T-helper 2 cell treated with Interferon-gamma antibody and Interleukin-4, amounts not matched to agents 5 μg/mL and 100 μg/mL, for 36 hours (primary cell): ENCODE measurements at places on chromosomes 6 and 20.

DNA sequence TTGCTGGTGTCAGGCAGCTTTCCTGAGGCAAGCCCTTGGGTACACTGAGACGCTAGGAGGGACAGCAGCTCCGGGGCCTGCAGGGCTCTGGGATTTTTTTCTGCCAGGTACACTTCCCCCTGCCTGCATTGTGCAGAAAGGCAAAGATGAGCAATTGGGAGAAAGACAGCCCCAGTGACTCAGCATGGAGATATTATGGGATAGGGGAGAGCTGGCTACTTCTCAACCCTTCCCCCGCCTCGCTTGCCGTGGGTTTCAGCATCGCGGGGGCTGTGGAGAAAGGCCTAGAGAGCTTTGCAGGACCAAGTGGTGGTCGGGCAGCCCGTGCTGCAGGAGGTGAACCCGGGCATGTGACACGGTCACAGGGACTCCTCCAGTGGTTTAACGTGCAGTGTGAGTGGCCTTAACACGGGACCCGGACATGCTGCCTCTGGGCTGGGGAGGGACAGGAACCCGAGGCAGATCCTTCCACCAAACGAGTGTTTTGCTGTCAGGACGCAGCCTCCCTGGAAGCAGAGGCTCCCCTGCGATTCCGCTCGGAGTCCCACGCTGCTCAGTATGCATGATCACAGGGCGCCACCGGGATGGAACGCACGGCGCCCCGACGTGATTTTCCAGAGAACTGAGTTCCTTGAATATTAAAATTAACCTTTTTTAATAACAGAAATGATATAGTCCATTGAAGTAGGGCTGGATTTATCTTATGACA, 139.9 kb downstream of the CDH4 start:
- no peak for DNase-seq

- DNase-seq: no peak
Measured at GRCh38 chr6:160252073-160252813, 6.4 kb downstream of the SLC22A2 start.

DNA sequence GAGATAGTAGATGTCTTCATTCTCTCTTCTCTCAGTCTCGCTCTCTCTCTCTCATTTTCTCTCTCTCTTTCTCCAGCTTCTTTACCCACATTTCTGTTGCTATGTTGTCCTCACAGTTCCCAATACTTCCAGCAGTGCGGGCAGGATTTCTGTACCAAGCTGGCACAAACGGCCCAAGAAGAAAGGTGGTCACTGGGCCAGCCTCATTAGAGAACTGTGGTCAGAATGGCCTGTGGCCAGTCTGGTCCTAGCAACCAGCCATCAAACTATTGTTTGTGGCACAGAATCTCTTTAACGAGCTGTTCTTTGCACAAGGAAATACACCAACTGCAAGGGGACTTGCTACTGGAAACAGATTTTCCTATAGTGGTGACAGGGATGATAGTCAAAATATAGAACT, 81.3 kb downstream of the SEL1L2 start:
- DNase-seq: no peak

- DNase-seq: no peak
Measured at GRCh38 chr6:137879885-137880745, 13.1 kb downstream of the TNFAIP3 start.

- no peak for DNase-seq
Measured at GRCh38 chr6:25219216-25219916, 59.8 kb upstream of the CARMIL1 start.

DNA sequence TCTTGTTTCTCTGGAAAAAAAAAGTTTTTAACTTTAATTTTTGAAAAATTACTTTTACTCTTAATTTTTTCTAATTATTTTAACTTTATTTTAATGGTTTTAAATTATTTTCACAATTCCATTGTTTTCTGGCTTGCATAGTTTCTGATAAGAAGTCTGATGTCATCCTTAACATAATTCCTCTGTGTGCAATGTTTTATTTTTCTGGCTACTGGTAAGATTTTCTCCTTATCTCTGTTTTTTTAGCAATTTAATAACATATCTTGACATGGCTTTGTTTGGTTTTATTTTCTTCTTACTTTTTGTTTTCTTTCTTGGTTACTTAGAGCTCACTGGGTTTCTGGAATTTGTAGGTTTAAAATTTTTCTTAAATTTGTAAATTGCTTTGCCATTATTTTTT, 114.8 kb downstream of the TBXT start:
- no peak for DNase-seq

- DNase-seq: no peak
Measured at GRCh38 chr6:28725890-28726348, 197.9 kb downstream of the TRIM27 start.

GRCh38 chr20:57004416-57004815, 262.0 kb downstream of the BMP7 start:
- DNase-seq: no peak

- DNase-seq: no peak
Measured at GRCh38 chr6:122422614-122423267, 23.3 kb downstream of the HSF2 start.

GRCh38 chr6:13063300-13063918, 264.9 kb downstream of the TBC1D7 start:
- DNase-seq: no peak

DNA sequence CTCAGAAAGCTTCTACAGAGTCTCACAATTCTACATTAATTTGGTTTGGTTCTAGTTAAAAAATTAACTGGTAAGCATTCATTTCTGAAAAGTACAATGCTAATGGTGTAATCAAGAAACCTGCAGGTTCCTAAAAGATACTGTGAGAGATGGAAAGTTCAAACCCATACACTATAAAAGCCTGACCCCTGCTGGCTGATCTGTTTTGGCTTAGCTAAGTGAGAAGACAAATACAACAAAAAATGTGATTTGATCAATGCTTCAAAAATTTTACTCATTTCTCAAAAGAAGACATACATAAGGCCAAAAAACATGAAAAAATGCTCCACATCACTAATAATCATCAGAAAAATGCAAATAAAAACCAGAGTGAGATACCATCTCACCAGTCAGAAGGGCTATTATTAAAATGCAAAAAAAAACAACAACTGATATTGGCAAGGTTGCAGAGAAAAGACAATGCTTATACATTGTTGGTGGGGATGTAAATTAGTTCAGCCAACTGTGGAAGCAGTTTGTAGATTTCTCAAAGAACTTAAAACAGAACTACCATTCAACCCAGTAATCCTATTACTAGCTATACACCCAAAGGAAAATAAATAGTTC, 102.8 kb downstream of the MOXD1 start:
- no peak for DNase-seq

DNA sequence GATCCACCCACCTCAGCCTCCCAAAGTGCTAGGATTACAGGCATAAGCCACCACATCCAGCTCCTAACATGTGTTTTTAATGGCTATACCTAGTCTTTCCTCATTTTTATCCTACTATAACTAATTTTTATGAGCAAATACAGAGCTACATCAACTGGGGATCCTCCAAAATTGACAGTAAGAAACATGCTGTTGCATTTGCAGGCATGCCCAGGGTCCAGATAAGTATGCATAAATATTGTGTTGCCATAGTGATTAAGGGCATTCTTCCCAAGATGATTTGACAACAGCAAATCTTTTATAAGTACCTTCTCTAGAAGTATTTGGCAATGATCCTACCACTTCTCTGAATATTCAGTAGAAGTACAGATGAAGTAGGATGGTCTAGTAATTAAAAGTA, 41.9 kb upstream of the MOXD1 start:
- DNase-seq: no peak

- no peak for DNase-seq
Measured at GRCh38 chr20:26135325-26136110, 438.9 kb upstream of the ZNF337 start.

GRCh38 chr6:13847326-13848050, 33.1 kb upstream of the MCUR1 start:
- no peak for DNase-seq

GRCh38 chr20:11375335-11375734, 542.4 kb upstream of the BTBD3 start:
- DNase-seq: no peak

GRCh38 chr20:45095805-45096238, 5.1 kb downstream of the KCNS1 start:
- peak; percentile 37 for DNase-seq

GRCh38 chr20:11101243-11101642, 427.4 kb upstream of the JAG1 start:
- DNase-seq: no peak

- DNase-seq: no peak
Measured at GRCh38 chr20:16451982-16452381, 121.3 kb downstream of the KIF16B start.

DNA sequence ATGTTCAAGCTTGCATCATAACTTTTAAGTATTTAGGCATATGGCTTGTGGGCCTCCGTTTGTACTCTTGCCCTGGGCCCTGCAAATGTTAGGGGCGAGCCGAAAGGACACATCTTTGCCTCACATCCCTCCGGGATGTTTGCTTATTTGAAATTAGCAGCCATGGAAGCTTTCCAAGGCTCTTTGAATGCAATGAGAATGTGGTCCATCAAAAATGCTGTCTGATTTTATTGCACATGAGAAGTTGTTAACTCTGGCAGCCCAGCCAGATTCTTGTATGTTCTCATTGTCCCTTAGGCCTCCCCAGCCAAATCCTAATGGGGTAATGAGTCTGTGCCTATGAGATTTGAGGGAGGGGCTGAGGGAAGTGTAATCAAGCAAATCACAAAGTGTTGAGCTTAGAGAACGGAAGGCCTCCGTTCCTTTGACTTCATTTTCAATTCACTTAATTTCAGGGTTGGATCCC, 261.2 kb upstream of the MARCKS start:
- no peak for DNase-seq

GRCh38 chr6:112302142-112302705, 44.9 kb upstream of the RFPL4B start:
- no peak for DNase-seq

DNA sequence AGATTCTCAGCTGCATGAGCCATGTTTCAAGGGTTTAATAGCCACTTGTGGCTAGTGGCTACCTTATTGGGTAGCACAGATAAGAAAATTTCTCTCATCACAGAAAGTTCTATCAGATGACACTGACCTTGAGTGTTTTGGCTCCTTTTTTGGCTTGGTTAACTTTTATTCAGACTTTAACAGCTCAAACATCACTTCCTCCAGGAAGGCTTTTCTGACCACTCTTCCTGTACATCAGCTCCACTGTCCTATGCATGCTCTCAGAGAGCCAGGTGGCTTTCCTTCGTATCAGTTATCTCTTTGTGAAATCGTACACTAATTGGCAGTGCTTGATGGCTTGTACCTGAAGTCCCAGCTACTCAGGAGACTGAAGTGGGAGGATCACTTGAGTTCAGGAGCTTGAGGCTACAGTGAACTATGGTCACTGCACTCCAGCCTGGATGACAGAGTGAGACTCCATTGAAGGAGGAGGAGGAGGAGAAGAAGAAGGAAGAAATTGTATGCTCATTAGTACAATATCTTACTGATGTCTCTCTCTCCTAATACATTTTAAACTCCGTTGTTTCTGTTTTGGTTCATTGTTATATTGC, 10.7 kb downstream of the MAFB start:
- DNase-seq: no peak

DNA sequence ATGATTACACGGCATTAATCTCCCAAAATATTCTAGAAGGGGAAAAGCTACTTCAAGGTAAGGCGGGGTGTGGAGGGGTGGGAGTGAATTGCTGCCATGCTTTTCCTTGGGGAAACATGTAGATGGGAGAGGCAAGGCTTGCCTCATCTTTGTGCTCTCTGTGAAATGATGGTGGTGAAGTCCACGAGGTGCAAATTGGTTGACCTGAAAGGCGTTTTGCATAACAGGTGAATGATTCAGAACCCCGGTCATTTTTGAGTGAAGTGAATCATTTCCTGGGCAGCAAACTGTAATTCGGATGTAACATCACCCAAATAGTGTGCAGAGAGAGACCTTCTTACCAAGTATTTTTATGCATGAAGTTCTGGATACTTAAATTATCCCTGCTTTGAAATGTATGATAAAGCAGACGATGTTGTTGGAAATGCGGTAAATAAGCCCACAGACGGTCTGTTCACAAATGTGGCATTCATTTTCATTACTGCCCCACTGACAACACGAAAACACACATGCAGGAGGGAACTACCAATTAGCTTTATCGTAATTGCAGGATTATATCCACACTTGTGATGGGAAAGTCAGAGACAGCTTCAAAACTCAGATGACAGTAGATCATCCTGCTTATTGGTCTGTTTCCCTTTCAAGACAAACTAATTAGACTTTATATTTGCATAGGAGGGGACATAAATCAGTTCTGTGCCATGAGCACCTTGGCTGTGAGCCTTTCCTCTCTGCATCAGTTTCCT, 3.0 kb downstream of the CDH4 start:
- no peak for DNase-seq

DNA sequence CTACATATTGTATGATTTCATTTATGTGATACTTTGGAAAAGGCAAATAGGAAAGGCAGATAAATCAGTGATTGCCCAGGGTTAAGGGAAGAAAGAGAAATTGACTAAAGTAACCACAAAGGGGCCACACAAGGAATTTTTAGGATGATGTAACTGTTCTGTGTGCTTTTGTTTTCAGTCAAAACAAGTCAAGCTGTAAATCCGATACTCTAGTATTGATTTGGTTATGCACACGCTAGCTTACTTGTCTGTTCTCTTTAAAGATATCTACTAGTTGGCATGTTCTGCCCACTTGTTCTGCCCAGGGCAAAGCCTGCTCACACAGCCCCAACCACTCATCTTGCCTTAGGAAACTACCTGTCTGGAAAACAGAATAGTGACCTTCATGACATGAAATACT, 6.4 kb downstream of the FBXL4 start:
- no peak for DNase-seq

- no peak for DNase-seq
Measured at GRCh38 chr6:28816909-28817807, 106.6 kb downstream of the TRIM27 start.

DNA sequence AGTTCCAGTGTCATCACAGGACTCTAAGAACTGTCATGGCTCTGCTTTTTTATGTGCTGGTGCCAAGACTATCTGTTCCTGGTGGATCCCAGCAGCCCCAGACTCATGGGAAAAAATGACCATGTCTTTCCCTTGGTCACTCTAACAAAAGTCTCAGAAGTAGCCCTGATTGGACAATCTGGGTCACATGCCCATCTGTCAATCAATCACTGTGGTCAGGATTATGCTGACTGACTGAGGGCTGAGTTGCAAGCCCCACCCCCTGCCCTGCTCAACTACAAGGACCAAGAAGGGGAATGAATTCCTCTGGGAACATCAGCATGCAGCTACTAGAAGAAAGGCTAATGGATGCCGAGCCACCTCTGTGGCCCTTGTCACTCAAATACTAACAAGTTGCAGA, 91.6 kb downstream of the EDN3 start:
- no peak for DNase-seq
